ENCODE measurements at places on chromosomes 13 and 19.

- no peak for DNase-seq
Observed at GRCh38 chr19:823565-824121, 1.9 kb upstream of the PLPPR3 start.

- no peak for DNase-seq
Observed at GRCh38 chr13:37914781-37915391, 45.3 kb upstream of the TRPC4 start.

GRCh38 chr19:6648141-6648715 is 21.7 kb downstream of the TNFSF14 start:
- DNase-seq = no peak

DNA sequence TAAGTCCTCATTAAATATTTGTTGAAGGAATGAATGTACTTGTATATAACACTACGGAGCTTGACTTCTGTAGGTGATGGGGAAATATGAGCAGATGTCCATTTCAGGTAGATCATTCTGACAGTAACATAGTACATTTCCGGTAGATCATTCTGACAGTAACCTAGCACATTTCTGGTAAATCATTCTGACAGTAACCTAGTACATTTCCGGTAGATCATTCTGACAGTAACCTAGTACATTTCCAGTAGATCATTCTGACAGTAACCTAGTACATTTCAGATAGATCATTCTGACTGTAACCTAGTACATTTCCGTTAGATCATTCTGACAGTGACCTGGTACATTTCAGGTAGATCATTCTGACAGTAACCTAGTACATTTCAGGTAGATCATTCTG is 2.5 kb downstream of the PHF11 start:
- DNase-seq = no peak

DNA sequence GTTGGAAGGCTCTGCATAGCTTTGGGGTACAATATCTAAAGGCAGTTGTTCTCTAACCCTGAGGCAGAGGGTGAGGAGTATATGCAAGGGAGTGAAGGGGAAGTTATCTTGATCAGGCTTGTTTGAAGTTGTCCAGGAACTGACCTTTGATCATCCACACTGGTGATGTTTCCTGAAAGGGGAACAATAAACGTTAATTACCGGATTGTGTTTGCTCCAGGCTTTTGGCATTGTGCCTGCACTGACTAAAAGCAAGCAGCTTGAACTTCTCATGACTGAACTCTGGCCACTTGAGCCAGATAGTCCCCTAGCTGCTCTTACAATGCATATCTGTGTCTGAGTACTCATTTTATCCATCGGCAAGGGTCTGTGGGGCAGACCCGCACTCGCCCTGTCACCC is 27.0 kb upstream of the ZNF726 start:
- DNase-seq = no peak

- DNase-seq = no peak
Observed at GRCh38 chr19:38209152-38209551, 14.9 kb downstream of the DPF1 start.

- no peak for DNase-seq
Observed at GRCh38 chr19:10068205-10068604, 17.9 kb upstream of the SHFL start.

DNA sequence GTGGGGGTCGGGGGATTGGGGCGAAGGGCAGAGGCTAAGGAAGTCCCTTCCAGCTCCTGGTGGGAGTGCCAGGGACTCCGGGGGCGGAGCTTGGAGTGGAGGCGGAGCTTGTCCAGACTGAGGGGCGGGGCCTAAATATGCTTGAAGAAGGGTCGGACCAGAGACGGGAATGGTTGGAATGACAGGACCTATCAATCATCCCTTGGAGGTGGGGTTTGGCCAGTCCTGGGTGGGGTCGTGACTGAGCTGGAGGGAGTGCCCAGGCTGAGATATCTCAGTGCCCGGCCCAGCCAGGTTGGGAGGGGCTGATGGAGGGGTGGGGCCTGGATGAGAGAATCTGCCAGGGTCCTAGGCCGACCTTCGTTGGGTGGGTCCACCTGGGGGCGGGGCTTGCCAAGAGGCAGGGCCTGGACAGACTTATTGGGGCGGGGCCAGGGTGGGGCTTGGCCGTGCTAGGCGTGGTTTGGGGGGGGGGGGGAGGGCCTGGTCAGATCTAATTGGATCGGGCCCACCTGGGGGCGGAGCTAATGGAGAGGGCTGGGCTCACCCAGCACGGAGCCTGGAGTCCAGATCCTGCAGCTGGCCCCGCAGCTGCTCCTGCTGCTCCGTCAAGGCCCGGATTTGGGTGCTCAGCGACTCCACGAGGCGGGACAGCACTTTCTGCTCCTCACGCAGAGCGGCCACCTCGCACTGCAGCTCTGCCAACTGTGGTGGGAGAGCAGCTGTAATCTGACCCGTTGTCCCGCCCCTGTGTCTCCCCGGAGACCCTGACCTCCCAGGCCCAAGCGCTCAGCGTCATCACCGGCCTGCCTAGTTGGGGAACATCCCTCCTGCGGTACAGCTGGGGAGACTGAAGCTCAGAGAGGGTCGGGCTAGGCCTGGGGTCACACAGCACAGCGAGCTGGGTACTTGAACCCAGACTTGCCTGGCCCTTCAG is 2.6 kb upstream of the WIZ start:
- DNase-seq = peak; percentile 75

- no peak for DNase-seq
Observed at GRCh38 chr19:7706188-7706954, 4.4 kb upstream of the FCER2 start.

DNA sequence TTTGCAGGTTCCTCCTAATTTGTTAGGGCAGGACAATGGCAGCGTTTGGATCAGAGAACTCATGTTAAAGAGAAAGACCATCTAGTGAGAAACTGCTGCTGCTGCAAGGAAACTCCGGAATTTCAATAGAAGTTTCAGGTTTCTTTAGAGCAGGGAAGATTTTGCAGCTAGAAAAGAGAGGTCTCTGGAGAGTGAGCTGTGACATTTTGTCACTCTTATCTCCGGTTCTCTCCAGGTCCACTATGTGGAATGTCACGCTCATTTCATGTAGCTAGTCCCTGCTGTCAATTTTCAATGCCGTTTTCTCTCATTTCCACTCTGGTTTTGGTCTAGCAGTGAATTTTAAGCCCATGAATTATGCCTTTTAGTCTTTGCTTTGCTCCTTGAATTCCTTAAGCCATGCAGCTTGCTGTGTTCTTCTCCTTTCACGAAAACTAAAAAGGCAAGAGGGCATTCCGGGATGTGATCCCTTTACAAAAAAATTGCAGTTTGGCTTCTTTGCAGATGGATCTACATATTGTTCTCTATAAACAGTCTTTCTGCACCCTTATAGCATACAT is 46.7 kb upstream of the POSTN start:
- no peak for DNase-seq

DNA sequence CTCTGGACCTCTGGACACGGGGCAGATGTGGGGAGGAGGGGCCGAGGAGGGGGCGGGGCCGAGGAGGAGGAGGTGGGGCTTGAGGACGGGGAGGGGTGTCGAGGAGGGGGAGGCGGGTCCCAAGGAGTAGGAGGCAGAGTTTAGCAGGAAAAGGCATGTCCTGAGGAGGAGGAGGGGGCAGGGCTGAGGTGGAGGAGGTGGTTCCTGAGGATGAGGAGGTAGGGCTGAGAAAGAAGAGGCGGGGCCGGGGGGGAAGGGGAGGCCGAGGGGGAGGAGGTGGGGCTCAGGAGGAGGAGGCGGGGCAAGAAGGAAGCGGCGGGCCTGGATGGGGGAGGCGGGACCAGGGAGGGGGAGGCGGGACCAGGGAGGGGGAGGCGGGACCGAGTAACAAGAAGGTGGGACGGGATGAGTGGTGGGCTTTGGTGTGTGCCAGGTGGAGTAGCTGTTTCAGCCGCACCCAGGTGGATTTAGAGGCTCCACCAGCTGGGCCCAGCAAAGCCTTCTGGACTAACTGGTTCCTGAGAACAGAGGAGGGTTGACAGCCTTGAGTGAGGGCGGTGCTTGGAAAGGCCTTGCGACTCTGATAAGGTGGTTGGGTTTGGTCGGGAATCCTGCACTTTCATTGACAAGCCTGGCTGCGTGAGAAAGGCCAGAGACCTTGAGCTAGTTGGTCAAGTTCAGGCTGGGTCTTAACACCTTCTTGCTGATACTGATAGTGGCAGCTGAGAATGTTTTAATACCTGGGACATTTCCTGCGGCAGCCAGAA is 7.7 kb downstream of the TECR start:
- peak; percentile 69 for DNase-seq

DNA sequence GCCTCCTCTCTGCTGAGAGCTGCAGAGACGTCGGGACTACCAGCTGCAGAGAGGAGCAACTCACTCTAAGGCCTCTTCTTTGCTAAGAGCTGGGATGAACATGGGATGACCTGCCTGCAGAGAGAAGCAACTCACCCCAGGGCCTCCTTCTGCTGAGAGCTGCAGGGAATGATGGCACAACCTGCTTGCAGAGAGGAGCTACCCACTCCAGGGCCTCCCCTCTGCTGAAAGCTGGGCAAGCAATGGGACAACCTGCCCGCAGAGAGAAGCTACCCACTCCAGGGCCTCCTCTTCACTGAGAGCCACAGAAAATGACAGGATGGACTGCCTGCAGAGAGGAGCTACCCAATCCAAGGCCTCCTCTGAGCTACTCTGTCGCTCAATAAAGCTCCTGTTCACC is 6.9 kb upstream of the MLLT1 start:
- DNase-seq = no peak

- DNase-seq = no peak
Observed at GRCh38 chr19:50189331-50189730, 14.1 kb upstream of the MYH14 start.

DNA sequence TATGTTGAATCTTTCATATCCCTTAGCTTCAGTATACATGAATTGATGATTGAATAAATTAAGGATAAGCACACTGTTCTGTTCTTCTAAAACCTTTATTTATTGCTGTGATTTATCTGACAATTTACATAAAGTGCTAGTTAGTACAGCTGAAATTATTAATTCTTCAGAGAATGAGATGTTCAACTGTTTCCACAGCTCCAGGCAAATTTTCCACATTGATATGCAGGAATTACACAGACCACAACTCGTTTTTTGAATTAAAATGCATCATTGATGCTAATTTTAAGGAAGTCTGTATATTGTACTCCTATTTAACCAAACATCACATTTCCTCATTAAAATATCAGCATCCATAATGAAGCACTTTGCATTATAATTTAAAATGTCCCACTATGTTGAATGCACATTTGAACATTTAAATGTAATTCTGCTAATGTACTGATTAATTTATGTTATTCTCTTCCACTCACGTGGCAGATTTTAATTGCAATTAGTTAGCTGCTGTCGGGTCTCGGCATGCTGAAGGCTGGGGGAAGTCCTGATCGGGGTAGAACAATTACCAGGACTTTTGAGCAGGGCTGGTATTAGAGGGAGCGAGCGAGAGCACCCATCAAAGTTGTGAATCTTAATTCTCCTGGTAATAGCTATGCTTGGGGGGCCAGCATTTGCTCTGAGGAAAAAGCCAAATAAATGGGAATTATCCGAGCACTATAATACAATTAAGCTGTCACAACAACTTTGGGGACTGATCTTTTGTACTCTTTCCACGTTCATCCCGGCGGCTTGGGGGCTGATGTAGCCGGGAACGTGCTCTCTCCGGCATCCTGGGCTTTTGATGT is 136.7 kb upstream of the TMTC4 start:
- no peak for DNase-seq

GRCh38 chr19:7506385-7507328 is 9.2 kb upstream of the ZNF358 start:
- peak; percentile 97 for DNase-seq

DNA sequence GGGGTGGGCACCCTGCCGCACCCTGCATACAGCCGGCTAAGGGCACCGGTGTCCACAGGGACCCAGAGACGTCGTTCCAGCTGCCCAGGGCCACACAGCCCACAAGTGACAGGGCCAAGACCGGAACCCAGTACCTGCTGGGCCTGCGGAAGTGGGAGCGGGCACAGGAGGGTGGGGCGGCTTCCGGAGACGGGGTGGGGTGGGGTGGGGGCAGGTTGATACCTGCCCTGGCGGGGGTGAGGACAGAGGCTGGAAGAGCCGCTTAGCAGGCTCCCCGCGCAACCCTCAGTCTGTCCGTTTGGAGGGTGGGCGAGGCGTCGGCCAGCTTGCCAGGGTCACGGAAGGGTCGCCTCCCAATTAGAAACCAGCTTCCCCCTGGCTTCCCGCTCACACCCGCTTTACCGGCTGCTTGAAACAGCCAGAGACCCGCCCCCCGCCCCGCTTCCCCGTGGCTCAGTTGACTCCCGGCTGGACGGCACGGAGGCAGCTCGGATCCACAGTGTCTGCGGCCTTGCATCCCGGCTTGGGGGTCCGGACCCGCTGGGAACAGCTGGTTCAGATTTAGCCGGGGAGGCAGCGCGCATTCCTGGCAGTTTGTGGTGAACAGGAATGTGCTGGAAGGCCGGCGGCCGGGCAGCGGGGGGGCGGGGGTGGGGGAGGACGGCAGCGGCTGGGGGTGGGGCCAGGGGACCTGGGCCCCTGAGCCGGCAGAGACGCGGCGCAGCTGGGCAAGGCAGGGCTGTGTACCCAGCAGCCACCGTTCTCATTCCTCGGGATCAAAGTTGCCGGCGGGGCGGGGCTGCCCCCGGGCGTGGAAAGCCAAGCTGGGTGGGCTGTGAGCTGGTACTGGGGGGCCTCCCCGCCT is 1.9 kb downstream of the CNN2 start:
- peak; percentile 37 for DNase-seq

DNA sequence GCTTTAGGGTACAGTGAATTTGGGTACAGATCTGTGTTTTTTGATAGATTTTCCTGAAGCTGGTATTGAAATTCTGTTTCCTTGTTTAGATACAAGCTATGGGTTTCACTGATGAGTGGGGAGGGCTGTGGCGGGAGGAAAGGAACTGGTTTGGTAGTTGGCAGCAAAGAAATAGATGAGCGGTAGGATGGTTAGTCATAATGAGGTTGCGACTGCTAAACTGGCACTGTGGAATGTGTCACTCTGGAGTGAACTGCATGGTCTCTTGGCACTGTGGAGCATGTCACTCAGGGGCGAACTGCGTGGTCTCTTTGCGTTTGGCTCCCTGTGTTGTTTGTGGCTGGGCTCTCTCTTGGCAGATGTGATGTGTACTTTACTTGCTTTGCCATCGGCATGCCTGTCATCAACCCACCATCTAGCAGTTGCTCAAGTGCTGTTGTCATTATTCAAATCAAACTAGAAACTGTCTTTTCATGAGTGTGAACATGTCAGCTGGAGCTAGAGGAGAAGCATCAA is 82.1 kb downstream of the ATP8A2 start:
- no peak for DNase-seq

DNA sequence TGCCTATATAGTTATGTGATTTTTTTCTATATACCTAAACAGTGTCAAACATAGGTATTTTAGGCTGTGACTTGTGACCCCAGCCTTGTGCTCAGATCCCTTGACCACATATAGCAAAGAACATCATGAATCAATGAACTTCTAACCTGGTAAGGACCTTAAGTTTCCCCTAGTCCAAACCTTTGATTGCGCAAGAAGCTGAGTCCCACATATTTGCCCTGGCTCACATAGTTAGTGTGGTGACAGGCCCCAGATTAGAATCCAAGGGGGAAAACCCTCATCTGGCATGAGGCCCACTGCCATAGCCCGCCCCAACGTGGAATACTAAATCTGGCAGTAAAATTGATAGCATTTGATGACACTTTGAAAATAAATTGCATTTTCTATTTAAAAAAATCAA is 171.8 kb downstream of the MZT1 start:
- DNase-seq = no peak

Measured in NCI-H2029 (cell line).